ENCODE measurements at places on chromosomes 5 and 9.

DNA sequence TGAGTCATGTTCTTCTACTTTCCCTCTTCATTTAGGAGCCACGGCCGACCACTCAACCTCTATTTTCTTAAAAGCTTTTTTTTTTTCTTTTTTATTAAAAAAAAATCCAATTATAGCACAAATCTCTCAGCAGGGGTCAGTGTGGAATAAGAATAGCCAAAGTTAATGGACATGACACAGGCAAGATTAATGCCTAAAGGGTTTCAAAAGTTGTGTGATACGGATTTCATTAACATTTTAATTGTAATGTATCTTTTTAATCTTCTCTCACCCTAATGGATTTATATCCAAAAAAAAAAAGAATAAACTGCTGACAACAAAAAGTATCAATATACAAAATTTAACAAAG, 5.4 kb downstream of the NACC2 start:
- peaks cover 25% of the 10 kb centered on the region for H3K4me1 ChIP-seq
- H3K27ac ChIP-seq, result peak overlapping the region; percentile 96
- DNase-seq, result no peak
- H3K36me3 ChIP-seq, result no peaks in the 10 kb centered on the region
- no peaks in the 10 kb centered on the region for H3K27me3 ChIP-seq

DNA sequence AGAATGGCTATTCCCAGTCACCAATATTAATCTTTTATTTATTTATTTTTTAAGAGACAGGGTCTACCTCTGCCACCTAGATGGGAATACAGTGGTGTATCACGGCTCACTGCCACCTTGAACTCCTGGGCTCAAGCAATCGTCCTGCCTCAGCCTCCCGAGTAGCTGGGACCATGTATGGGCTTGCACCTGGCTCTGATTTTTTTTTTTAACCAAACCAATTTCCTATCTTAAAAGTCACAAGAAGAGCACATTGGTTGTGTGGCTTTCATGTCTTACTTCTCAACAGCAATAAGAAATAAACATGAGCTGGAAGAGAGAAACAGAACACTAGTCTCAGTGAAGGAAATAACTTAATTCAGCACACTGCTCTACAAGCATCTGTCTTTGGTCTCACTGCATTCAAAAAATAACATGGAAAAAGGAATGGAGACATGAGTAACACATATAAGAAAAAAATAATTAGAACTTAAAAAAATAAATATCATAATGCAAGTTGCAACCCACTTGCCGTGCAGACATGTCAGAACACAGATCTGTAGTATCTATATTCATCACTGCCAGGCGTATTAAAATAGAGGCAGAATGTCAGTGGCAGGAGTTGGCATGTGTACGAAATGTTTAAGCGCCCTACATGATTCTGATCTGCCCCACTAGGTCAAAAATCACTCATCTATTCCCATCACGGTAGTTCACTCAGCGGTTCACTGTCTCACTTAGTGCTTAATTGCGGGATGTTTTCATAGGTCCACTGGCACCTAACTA, 66.4 kb downstream of the EFNA5 start:
- H3K27me3 ChIP-seq, result no peaks in the 10 kb centered on the region
- no peak overlapping the region for H3K27ac ChIP-seq
- no peaks in the 10 kb centered on the region for H3K36me3 ChIP-seq
- DNase-seq, result no peak
- H3K4me1 ChIP-seq, result no peaks in the 10 kb centered on the region

- H3K36me3 ChIP-seq, result peaks cover 39% of the 10 kb centered on the region
- H3K4me1 ChIP-seq, result peaks cover 21% of the 10 kb centered on the region
- no peak overlapping the region for H3K4me3 ChIP-seq
- no peak overlapping the region for H3K27ac ChIP-seq
- H3K27me3 ChIP-seq, result no peaks in the 10 kb centered on the region
Measured at GRCh38 chr9:2116073-2116472, 100.9 kb downstream of the SMARCA2 start.

- no peaks in the 10 kb centered on the region for H3K27me3 ChIP-seq
- no peak overlapping the region for H3K27ac ChIP-seq
- DNase-seq, result no peak
Measured at GRCh38 chr9:124137009-124137943, 120.5 kb upstream of the NEK6 start.

DNA sequence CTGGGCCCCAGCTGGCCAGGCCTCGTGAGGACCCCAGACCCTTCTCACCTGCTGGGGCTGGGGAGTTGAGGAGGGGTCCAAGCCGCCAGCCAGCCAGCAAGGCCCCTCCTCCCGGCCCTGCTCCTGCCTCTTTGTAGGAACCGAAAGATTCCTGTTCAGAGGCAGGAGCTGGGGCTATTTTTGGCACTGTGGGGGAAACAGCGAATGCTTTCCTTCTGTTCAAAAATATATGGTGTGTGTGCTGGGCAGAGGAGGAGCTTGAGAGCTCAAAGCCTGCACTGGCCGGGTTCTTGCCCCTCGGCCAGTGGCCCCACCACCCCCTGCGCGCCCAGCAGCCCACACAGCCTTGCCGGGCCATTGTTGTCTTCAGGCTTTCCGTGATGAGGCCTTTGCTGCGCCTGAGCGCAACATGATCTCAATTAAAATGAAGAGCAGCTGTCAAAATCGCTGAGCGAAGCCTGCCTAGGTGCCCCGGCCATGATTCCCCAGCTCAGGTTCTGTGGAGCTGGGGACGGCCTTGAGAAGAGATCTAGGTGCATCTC, 13.4 kb downstream of the NCS1 start:
- H3K4me3 ChIP-seq, result peak overlapping the region; percentile 63
- peaks cover 93% of the 10 kb centered on the region for H3K4me1 ChIP-seq
- no peaks in the 10 kb centered on the region for H3K27me3 ChIP-seq
- peak overlapping the region; percentile 93 for H3K27ac ChIP-seq

- no peaks in the 10 kb centered on the region for H3K36me3 ChIP-seq
- H3K27ac ChIP-seq, result no peak overlapping the region
- no peak overlapping the region for H3K4me3 ChIP-seq
- H3K4me1 ChIP-seq, result no peaks in the 10 kb centered on the region
- H3K27me3 ChIP-seq, result no peaks in the 10 kb centered on the region
Measured at GRCh38 chr5:31880449-31880848, 241.5 kb downstream of the PDZD2 start.

DNA sequence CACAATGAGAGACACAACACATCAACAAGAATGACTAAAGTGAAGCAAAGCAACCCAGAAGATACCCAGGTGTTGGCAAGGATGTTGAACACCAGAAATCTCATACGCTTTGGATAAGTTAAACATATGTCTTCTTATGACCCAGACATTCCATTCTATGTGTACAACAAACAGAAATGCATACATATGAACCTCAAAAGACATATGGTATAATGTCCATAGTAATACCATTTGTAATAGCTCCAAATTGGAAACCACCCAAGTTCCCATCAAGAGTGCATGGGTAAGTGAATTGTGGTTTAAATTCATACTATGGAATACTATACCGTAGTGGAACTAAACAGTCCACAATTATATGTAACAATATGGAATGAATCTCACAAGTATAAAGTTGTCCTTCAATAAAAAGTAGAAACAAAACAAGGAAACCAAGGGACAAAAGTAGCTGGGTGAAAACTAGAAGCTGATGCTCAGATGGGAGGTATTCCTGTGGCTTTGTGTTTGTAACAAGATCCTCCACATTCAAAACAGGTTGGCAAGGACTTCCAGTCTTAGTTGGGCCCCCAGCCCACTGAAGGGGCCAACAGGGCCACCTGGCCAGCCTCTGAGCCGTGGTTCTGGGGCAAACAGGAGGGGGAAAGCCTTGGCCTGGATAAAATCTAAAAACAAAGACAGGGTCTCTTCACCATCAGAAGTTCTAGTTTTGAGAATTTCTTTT, 171.8 kb upstream of the PITX1 start:
- peaks cover 17% of the 10 kb centered on the region for H3K4me1 ChIP-seq
- H3K4me3 ChIP-seq, result no peak overlapping the region
- H3K36me3 ChIP-seq, result no peaks in the 10 kb centered on the region
- H3K27ac ChIP-seq, result no peak overlapping the region
- no peaks in the 10 kb centered on the region for H3K27me3 ChIP-seq
- no peak for DNase-seq

- no peak for DNase-seq
- H3K4me1 ChIP-seq, result no peaks in the 10 kb centered on the region
- H3K27ac ChIP-seq, result no peak overlapping the region
- no peak overlapping the region for H3K4me3 ChIP-seq
- no peaks in the 10 kb centered on the region for H3K27me3 ChIP-seq
- peaks cover 21% of the 10 kb centered on the region for H3K36me3 ChIP-seq
Measured at GRCh38 chr9:3262826-3263529, 262.8 kb downstream of the RFX3 start.

- H3K27ac ChIP-seq, result peak overlapping the region; percentile 5
- H3K4me3 ChIP-seq, result peak overlapping the region; percentile 74
- peaks cover 7% of the 10 kb centered on the region for H3K4me1 ChIP-seq
- H3K36me3 ChIP-seq, result no peaks in the 10 kb centered on the region
Measured at GRCh38 chr9:106859957-106860720, 2.8 kb upstream of the ZNF462 start.

DNA sequence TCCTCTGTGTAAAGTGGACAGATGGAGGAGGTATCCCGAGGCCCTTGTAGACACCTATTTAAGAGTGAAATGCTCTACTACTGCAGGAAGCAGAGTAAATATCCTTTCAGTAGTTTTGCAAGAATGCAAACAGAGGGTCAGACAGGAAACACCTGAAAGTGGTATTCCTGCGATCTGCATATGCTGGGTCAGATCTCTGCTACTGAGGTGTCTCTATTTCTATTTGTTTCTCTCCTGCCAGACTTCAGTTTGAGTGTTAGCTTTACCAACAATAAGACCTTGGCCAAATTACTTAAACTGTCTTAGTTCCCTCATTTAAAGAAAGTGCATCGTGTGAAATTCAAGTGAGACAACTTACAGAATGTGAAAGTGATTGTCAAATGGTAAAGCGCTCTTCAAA, 47.6 kb downstream of the JAKMIP2 start:
- no peak overlapping the region for H3K4me3 ChIP-seq
- no peak overlapping the region for H3K27ac ChIP-seq
- no peak for DNase-seq
- no peaks in the 10 kb centered on the region for H3K27me3 ChIP-seq
- H3K36me3 ChIP-seq, result no peaks in the 10 kb centered on the region

DNA sequence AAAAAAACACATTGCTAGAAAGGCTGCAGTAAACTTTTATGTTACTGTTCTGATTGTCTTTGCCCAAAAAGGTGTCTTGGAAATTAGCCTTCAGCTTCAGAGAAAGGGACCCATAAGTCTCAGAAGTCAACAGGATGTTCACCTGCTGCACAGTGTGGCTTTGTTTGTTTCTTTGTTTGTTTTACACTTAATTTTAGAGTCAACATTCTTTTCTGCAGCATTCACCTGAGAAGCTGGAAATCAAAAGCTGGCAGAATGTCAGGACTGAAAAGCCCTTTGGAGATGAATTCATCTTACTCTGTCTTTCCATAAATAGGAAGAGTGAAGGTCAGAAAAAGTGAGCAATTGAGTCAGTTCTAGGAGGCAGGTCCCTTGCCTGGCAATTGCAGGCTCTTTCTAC, 170.0 kb downstream of the PAPPA start:
- DNase-seq, result no peak
- no peaks in the 10 kb centered on the region for H3K36me3 ChIP-seq
- H3K27ac ChIP-seq, result no peak overlapping the region
- H3K4me1 ChIP-seq, result peaks cover 10% of the 10 kb centered on the region

DNA sequence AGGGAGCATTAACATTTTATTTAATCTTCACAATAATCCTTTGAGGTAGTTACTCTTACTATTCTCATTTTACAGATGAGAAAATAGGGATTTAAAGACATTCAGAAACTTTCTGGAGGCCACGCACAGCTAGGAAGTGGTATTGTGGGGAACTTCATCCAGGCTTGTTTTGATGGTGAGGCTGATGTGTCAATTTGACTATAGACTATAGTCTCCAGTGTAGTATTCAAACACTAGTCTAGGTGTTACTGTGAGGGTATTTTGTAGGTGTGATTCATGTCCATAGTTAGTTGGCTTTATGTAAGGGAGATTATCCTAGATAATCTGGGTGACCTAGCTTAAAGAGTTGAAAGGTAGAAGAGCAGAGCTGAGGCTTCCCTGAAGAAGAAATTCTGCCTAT, 54.1 kb upstream of the ELL2 start:
- H3K36me3 ChIP-seq, result no peaks in the 10 kb centered on the region
- no peak for DNase-seq
- no peak overlapping the region for H3K4me3 ChIP-seq
- peaks cover 13% of the 10 kb centered on the region for H3K4me1 ChIP-seq

Data from tibial artery (tissue), 4 donors.